ENCODE measurements at places on chromosomes 7 and 10. TPM values are rescaled to one million over a fixed set of nuclear protein-coding genes. Genes with fewer than 3 reads are reported as not detected.

Gene PRR15
- not detected for total RNA-seq

Gene PON1
- total RNA-seq: not detected

Gene MYH16
- total RNA-seq: not detected

Gene CDC123
- total RNA-seq: 43.7 TPM

Gene DPCD
- not detected for total RNA-seq

Gene AGAP6
- total RNA-seq: 24.6 TPM

Gene FGFR2
- 0.49 TPM for total RNA-seq

Gene TAS2R41
- total RNA-seq: 0.93 TPM

Gene OR2A12
- total RNA-seq: not detected

Gene GIMAP6
- total RNA-seq: 55.0 TPM

Gene IRF5
- total RNA-seq: 5.0 TPM

Gene TWNK
- 20.2 TPM for total RNA-seq

Gene C7orf33
- not detected for total RNA-seq

Gene H2AZ2
- 177 TPM for total RNA-seq

Gene PLXNA4
- 6.5 TPM for total RNA-seq

Gene PTF1A
- total RNA-seq: not detected

Gene HECW1
- not detected for total RNA-seq

Gene EPHA1
- 23.8 TPM for total RNA-seq

Gene PGAM2
- 2.9 TPM for total RNA-seq

Gene ITGA8
- 0.06 TPM for total RNA-seq

Gene PTN
- total RNA-seq: 0.16 TPM

Gene TNRC18
- total RNA-seq: 62.6 TPM

Gene PIP
- total RNA-seq: not detected
